ENCODE measurements at places on chromosomes 2 and 18.
A peak's percentile ranks its signal among the peaks of the same experiment; 100 is the strongest.

- no peak for DNase-seq
Observed at GRCh38 chr2:208782097-208782496, 375.5 kb downstream of the PTH2R start.

DNA sequence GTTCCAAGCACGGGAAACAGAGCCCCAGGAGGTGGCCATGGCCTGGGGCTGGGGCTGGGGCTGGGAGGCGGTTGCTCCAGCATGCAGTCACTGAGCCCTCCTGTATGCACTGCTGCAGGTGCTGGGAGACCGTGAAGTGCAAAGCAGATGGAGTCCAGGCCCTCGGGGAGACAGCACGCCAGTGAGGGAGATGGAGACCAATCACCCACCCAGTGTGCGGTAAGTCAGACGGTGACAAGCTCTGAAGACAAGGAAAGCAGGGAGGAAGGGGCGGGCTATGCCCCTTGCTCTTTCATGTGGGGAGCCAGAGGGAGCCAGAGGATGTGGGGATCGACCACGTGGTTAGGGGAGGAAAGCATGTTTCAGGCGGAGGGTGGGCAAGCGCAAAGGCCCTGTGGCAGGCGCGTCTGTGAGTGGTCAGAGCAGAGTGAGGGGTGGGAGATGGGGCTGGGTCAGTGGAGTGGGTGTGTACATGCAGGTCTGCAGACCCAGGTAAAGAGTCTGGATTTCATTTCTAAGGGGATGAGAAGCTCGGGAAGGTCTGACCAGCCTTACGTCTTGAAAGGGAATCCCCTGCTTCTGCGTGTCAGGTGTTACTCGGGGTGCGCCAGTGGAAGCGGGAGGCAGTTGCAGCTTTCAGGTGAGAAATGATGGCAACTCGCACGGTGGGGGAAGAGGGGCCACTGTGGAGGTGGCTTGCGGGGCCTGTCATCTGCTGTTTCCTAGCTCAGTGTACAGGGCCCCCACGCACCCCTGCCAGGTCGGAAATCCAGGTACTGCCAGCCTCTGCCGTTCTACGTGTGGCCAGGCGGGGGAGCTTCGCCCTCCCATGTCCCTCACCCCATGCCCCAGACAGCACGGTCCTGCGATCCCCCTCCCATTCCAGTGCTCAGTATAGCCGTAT, 19.4 kb downstream of the RRM2 start:
- DNase-seq, result peak; percentile 60

- peak; percentile 16 for DNase-seq
Observed at GRCh38 chr18:62332964-62333695, 8.0 kb downstream of the TNFRSF11A start.

- no peak for DNase-seq
Observed at GRCh38 chr2:239471011-239471792, 70.4 kb upstream of the HDAC4 start.

- DNase-seq, result no peak
Observed at GRCh38 chr2:212730994-212731393, 192.4 kb upstream of the ERBB4 start.

- no peak for DNase-seq
Observed at GRCh38 chr2:236769981-236770671, 200.5 kb downstream of the ACKR3 start.

DNA sequence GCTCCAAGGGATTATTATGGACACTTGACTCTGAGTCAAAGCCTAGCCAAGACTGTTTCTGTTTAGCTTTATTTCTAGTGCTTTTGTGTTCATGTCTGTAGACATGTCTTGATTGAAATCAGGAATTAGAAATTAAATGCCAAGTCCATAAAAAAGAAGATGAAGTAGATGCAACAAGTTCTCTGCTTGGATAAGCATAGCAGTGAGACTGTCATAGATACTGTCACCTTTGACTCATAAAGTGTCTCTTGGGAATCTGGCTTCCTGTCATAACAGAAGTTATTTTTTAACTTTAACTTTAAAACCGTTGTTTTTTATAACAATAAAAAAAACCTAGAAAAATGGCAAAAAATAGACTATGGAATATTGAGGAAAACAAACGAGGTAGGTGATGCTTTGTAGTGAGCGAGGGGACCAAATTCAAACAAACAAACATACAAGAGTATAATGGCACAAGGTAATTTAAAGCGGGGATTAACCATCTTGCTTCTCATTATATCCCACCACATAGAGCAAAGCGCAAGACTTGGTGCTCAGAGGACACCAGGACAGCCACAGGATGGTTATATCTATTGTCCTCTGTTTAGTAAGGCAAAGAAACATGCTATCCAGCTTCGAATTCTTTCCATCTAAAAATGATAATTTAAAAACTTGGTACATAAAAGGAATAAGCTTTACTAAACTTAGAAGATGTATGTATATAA, 64.6 kb downstream of the CD226 start:
- no peak for DNase-seq

GRCh38 chr2:18998491-18998890, 359.9 kb downstream of the OSR1 start:
- no peak for DNase-seq

GRCh38 chr2:240806006-240806405, 14.0 kb downstream of the KIF1A start:
- DNase-seq, result no peak

DNA sequence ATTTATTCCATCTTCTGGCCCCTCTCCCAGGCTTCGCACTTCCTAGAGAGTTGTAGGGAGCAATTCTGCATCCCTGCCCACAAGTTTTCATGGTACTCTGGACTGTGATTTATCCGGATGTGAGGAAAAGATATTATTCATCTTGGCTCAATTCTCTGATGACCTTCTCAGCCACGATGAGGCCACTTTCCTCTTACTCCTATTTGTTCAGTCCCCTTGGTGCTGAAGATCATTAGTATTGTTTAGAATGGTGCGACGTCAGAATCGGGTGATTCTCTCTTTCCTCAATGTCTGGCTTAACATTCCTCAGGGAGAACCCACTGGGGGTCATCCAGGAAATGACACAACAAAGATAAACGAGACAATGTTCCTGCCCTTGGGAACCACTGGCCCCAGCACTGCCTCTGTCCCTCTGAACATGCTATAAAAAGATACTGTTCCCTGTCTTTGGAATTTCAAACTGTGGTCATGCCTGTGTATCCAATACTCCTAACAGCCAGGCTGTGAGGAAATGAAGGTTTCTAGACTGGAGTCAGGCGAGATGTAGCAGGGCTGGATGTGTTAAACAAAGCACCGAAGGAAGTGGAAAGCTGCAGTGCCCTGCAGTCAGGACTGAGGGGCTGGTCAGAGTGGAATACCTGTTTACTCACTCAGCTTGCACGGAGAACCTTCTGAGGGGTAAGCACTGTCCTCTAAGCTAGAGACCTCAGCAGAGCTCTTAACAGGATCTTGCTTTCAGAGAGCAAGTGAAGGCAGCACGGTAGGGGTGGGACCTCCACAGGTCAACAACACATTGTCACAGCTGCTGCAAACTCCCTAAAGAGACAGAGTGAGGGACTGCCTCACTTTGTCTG, 12.9 kb upstream of the GLI2 start:
- no peak for DNase-seq

GRCh38 chr2:151506170-151506569, 96.5 kb downstream of the RIF1 start:
- DNase-seq, result no peak

GRCh38 chr2:74763962-74764428, 69.9 kb upstream of the HK2 start:
- no peak for DNase-seq

- DNase-seq, result no peak
Observed at GRCh38 chr2:217477583-217477982, 525.2 kb downstream of the TNS1 start.

GRCh38 chr18:6668836-6669235, 60.7 kb upstream of the ARHGAP28 start:
- DNase-seq, result no peak

GRCh38 chr2:853203-853870, 97.3 kb upstream of the SNTG2 start:
- no peak for DNase-seq

- DNase-seq, result no peak
Observed at GRCh38 chr2:26114151-26114550, 58.7 kb upstream of the GAREM2 start.

DNA sequence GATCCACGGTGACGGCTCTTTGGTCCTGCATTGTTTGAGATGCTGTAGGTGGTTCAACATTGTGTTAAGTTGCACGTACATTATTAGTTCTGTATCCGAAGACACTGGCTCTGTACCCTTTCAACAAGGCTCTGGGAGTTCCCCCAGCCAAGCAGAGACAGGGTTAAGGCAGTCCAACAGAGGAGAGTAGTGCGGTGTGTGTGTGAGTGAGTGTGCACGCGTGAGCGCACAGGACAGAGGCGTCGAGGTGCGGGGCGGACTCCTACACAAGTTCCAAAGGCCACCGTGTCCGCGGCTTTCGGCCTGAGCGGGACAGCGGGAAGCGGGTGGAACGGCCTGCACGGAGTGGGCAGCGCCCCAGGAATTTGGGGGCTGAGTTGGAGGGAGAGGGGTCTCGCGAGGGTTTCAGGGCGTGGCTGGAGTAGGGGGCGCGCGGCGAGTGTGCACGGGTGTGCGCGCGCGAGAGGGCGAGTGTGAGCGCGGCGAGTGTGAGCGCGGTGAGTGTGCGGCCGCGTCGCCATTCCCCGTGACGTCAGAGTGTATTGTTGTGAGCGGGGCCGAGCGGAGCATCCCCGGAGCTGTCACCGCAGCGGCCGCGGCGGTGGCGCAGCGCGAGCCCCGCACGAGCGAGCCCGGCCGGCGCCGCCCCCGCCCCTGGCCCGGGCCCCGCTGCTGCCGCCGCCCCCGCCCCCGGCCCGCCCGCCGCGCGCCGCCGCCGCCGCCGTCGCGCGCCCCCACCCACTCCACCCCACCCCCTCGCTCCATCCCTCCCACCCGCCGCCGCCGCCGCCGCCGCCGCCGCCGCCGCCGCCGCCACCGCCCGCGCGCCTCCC, at the start of gene ASXL3:
TSS of gene ASXL3 (plus strand) at position 535 of the 833 bp plus-strand sequence. CDS start 413 bp downstream, outside the sequence.
- DNase-seq, result peak; percentile 33

- no peak for DNase-seq
Observed at GRCh38 chr18:59907660-59908059, 7.9 kb downstream of the PMAIP1 start.

GRCh38 chr2:214904176-214904575, 94.7 kb upstream of the BARD1 start:
- no peak for DNase-seq

GRCh38 chr2:187117483-187117882, 268.5 kb upstream of the ZSWIM2 start:
- no peak for DNase-seq

- DNase-seq, result no peak
Observed at GRCh38 chr2:195022508-195022830, 634.6 kb upstream of the SLC39A10 start.

GRCh38 chr18:56309104-56309503, 329.3 kb downstream of the TXNL1 start:
- no peak for DNase-seq

GRCh38 chr2:11537951-11538350, 4.1 kb downstream of the GREB1 start:
- DNase-seq, result no peak

DNA sequence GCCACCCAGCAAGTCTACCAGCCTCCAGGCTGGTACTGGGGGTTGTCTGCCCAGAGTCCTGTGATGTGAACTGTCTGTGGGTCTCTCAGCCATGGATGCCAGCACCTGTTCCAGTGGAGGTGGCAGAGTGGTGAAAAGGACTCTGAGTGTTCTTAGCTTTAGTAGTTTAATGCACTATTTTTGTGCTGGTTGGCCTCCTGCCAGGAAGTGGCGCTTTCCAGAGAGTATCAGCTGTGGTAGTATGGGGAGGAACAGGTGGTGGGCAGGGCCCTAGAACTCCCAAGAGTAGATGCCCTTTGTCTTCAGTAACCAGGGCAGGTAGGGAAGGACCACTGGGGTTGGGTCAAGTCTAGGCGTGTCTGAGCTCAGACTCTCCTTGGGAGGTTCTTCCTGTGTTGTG, 356.7 kb downstream of the STK39 start:
- no peak for DNase-seq

- DNase-seq, result no peak
Observed at GRCh38 chr2:38497670-38498037, 105.1 kb downstream of the HNRNPLL start.

GRCh38 chr2:239905306-239905705, 119.8 kb downstream of the NDUFA10 start:
- no peak for DNase-seq

DNA sequence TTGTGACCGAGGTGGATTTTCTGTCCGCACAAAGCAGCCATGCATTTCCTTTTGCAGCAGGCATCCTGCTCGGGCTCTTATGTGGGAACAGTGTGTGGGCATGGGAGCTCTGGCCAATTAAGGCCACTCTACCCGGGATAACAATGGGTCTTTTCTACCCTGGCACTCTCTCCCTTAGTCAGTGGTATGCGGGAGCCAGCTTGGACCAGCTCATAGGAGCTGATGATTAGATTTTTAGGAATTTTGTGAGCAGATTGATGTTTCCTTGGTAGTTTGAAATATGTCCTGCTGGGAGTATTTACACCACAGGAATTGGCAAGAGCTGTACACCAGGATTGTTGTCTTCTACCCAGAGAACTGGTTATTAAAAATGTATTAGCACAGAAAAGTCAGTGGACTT, 89.3 kb downstream of the SPP2 start:
- no peak for DNase-seq

GRCh38 chr2:143909577-143910353, 610.2 kb downstream of the ZEB2 start:
- no peak for DNase-seq

- DNase-seq, result peak; percentile 93
Observed at GRCh38 chr2:75007819-75008218, 49.4 kb downstream of the POLE4 start.

DNA sequence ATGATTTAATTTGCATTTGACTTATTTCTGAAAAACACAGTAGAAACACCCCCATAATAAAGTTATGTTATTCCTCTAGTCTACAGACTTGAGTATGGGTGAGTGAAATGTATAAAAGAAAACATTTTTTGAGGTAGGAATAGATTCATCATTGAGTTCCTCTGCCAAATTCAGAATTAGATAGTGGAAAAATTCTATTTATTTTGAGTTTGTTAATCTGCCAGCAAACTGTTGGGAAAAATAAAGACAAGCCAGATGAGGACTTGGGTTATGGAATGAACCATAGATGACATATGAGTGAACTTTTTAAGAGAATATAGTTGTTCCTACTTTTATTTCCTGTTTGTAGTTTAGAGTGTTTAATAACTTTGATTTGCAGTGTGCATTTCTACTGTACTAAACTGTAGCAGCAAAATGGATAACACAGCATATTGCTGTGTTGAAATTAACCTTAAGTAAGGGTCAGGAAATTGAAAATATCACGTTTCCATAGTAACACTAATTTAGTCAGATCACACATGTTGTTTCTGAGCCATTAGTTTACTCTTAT, 35.6 kb upstream of the PNPT1 start:
- DNase-seq, result no peak

DNA sequence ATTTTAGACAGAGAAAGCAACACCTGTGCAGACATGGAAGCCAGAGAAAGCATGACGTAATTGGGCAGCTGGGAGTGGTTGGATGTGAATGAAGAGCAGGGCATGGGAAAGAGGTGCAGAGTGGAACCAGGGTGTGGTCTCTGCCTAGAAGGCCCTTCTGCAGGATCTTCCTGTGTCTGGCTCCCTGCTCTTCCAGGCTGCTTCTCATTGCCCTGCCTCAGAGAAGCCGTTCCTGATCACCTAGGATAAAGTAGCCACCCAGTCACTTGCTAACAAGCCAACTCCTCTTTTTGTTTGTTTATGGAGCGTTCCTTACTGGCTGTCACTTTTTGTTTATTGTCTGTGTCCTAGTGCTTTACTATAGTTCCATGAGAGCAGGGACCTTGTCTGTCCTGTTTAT, 28.5 kb downstream of the GALNT1 start:
- DNase-seq, result no peak

All from NCI-H1694 treated with DMSO at 0.1 percent for 48 hours (cell line).